Iris pigment epithelial cell (primary cell): ENCODE measurements at places on chromosomes 16 and 17.

DNA sequence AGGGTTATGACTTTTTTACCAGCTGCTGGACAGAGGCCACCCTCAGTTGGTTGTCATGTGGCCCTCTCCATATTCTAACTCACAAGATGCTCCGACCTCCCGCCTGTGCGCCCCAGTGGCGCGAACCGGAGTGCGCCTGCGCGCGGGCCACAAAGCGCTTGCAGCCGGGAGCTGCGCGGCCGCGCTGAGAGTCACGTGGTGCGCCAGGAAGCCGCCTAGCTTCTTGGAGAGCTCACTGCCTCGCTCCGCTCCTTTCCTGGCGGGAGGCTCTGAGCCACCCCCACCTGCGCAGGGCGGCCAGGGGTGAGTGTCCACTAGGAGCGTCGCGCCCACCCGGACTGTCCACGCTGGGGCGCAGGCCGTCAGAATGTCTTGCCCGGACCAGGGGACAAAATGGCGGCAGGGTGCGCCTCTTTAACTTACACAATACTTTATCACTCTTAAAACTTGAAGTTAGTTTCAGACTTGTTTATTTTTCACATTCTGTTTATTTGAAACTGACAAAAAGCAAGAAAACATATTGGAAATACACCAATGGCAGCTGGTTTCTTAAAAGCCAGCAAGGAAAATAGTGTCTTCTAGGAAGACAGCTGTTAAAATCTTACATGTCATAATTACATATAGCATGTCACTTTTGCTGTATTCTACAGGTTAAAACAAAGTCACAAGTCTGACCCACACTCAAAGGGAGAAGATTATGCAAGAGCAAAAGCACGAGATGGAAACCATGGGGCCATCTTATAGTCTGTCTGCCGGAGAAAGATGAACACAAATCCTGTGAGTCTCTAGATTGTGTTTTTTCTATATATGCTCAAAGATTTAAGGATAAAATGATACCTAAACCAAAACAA, 357.9 kb downstream of the CNTNAP4 start:
- no peak for DNase-seq

DNA sequence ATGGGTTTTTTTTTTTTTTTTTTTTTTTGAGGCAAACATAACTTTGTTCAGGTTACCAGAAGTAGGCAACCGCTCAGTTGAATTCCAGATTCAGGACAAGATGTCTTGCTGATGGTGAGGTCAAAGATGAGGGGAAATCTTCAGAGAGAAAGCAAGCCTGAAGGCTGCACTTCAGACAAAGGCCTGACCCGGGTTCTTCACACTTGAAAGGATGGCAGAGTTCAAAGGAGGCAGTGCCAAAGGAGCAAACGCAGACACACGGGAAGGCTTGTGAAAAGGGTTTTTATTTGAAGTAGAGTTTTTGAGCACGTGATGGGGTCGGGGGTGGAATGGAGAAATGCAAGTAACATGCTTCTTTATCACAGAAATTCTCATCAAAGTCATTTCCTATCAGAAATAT, 960.2 kb upstream of the EEF2KMT start:
- DNase-seq, result no peak

DNA sequence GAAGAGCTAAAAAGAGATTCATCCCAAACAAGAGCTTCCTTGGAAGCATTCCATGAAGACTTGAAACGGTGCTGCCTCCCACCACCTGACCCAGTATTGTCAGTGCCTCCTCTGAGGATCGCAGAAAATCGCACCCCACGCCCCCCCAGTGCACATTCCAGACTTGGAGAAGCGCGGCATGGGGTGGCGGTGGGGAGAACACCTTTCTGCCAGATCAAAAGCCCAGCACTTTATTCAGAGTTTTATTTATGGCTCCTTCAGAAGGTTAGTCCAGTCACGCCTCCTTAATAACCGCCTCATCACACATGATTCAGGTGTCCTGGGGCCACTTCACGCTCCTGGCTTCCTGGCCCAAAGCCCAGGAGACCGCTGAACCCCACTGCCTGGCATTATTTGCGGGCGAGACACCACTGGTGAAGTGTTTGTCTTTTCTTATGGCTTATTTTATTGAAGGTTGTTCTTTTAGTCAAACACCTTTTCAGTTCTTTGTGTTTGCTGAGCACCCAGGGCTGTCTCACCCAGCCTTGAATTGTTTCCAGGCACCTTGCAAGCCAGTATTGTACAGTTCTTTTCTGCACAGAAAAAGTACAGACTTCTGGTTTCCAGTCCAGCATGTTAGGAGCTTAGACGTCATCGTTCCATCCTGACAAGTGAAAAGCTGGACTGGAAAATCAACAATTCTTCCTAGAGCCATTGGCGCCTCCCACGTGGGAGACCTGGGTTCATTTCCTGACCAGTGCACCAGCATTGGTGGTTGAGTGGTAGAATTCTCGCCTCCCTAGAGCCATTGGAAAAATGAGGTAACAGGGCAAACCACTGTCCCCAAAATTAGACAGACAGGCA, 79.6 kb upstream of the CACNG5 start:
- no peak for DNase-seq

DNA sequence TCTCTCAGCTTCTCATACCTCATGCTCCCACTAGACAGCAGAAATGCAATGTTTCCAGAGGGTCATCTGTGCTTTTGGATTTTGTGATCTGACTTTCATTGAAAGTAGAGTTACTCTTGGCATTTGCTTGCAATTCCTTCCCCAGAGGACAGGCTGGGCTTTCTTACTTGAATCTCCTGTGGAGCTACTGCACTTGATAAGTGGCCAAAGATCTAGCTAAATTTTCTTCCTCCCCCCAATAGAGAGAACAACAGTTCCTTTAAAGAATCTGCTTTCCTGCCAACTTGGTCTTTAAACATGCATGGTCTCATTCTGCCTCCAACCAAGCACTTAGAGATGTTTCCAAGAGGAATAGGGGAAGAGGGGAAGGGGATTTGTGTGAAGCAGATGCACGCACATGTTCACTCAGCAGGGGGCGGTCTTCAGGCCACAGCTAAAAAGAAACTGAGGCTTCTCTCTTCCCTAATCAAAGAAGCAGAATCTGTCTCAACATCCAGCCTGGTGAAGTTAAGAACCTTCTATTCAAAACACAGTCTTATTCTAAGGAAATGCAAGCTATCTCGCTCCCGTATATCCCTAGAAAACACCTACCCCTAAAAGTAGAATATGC, 229.6 kb downstream of the ZFHX3 start:
- DNase-seq, result no peak

- peak; percentile 22 for DNase-seq
These were observed 118.1 kb downstream of the ENGASE start for GRCh38 chr17:79192503-79193351.

GRCh38 chr17:78937561-78937960, 12.4 kb upstream of the TIMP2 start:
- DNase-seq, result no peak

DNA sequence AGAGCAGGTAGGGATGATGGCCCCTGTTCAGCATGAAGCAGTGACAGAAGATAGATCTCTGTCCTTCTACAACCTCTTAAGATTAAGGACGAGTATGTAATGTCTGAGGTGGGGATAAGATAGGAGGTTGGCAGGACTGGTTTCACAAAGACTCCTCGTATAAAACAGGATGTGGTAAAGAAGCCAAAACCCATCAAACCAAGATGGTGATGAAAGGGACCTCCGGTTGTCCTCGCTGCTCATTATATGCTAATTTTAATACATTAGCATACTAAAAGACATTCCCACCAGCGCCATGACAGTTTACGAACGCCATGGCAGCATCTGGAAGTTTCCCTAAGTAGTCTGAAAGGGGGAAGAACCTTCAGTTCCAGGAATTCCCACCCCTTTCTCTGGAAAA, 27.3 kb downstream of the MIS12 start:
- DNase-seq, result no peak

DNA sequence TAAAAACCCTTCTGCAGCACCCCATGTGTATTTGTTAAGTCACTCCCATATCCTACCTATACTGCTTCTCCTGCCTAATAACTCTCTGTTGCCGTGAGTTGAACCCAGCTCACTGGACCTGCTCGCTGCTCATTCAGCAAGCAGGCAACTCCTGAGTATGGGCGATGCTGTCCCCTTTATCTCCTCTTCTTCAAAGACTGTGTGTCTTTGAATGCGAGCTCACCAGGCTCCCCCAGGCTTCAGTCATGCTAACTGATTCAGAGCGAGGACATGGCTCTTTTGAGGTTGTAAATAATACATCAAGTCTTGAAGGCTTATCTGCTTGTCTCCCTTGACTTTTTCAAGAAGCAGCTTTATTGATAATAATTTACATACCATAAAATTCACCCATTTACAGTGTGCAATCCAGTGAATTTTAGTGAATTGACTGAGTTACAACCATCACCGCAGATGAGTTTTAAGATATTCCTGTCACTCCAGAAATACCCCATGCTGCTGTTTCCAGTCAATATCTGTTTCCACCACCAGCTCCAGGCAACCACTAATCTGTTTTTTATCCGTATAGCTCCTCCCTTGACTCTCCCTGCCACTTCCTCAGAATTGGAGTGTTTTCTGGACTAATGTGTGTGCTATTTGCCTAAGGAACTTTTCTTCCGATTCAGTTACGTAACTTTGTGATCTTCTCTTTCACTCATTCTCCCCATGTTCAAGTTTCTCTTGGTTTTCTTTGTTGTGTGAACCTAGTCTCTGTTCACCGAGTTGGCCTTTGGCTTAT, 132.2 kb downstream of the SPECC1 start:
- no peak for DNase-seq

DNA sequence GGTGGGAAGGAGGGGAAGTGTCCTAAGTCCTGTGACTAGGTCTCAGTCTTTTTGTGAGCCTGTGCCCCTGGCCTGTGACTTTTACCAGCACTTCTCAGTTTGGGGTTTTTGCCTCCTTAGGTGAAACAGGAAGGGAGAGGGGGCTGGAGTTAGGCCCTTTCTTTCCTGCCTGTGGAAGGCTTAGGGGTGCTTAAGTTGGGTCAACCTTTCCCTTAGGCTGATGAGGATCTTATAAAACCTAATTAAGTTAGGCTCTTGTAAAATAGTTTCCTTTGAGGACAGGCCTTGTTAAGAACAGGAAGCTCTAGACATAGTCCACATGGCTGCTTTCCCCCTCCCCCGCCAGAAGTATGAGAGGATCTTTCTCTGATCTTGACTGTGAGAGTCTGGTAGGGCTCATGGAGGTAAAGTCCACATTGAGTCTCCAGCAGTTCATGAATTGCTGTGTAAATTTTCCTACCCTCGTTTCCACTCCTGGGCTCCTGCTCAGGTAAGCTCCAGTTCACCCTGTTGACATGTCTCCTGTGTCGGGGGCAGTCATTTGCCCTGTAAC, 17.0 kb upstream of the DNASE1 start:
- DNase-seq, result peak; percentile 33

DNA sequence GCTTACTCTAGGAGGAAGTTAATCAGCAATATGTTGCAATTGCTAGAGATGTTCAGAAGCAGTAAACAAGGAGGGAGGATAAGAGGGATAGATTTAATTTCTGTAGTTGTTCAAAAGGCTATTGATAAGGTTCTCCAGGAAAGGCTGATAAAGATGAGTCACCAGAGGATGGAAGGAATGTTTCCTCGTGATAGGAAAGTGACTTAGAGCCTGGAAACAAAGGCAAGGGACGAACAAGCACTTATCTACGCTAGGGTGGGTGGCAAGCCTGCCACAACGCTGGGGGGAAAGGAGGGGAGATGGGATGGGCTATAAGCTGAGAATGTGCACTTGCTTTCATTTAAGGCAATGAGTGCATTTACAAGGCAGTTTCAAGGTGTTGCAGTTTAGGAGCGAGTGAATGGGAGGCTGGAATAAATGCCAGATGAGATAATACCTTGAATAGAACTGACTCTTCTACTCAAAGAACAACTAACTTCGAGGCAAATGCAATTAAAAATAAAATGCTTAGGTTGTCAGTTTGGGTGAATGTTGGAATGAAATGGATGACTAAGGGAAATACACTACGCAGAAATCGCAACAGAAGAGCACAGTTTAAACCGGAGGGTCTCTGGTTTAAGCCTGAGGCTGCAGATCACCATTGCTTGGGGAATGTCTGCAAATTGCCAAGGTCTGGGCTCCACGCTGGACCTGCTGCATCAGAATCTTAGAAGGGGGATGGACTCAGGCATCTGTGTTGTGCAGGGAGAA, 76.0 kb upstream of the RBBP6 start:
- DNase-seq, result no peak

GRCh38 chr16:57626420-57627170, 1.8 kb upstream of the ADGRG1 start:
- no peak for DNase-seq
